Putamen (tissue), 1 donor: ENCODE measurements at places on chromosomes 4 and X.
A peak's percentile ranks its signal among the peaks of the same experiment; 100 is the strongest.

DNA sequence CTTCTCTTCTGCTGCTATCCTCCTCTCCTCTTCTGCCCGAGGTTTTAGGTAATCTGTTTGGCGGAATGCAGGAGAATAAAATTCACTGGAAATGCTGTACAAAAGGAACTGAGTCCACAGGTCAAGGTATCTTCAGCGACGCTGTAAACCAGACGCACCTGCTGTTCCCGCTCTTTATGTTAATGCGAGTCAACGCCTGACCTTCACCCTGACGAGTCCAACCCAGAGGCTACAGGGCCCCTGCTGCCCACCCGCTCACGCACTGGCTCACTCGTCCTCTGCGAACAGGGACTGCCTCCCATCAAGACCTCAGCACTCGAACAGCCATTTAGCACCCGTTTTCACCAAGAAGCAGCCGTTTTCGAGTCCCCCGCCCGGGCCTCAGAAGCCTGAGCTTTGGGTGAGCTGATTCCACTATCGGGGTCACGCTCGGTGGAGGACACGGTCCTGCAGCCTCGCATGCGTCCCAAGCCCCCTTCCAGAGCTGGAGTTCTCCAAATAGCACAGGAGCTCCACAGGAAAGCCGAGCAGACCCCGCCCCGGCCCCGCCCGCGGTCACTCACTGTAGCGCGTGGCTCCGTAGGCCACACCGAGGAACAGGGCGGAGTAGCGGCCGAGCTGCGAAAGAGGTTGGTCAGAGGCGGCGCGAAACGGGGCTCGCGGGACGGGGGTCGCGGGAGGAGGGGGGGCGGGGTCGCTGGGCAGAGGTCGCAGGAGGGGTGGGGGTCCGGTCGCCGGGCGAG is 556 bp downstream of the ATP5ME start:
- no peak for DNase-seq

- DNase-seq = no peak
These were observed 48.6 kb upstream of the EMCN start for GRCh38 chr4:100566396-100566795.

- no peak for DNase-seq
These were observed 25.2 kb upstream of the PTTG2 start for GRCh38 chr4:37935026-37935425.

GRCh38 chr4:111652986-111653385 is 492.3 kb upstream of the FAM241A start:
- DNase-seq = no peak

DNA sequence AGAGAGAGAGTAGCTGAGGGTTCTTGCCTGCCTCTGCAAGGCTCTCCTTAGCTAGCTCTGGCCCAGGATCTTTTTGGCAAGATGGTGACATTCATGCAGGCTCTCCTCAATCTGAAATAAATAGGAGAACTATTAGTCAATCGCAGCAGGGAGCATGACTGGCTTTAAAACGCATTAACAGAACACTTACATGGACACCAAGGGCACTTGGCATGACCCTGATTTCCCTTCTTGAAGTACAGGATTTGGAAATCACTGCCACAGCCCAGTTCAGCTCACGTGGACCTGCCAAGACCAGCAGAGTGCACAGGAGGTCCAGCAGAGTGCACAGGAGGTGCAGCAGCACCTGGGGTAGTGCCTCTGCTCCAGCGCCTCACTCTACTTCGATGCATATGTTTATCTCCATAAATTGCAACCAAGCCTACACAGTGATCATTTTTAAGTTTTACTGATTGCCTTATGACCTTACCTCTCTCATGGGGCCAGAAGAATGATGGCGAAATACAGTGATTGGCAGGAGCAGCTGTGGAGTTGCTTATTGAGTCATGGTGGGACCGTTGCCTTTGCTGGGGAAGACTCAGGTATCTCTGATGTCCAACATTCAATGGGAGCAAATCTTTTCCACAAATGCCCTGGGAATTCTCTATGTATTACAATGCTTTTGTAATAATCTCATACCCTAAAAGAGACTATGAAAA is 122.4 kb downstream of the SYNPO2 start:
- no peak for DNase-seq

DNA sequence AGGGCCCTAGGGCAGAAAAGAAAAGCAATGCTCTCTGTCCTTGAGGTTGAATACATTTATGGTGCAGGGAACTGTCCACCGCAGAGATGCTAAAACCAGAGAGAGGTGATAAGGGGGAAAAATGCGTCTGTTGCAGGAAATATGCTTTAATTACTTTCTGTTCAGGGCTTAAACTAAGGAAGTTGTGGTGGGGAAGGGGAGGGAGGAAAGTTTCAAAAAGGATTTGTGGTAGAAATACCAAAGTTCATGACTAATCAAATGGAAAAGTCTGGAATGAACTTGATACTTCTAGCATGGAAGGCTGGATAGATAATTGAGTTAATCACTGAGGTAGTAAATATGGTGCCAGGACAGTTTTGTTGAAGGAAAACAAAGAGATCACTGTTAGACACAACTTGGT is 99.0 kb downstream of the ASB9 start:
- DNase-seq = no peak

DNA sequence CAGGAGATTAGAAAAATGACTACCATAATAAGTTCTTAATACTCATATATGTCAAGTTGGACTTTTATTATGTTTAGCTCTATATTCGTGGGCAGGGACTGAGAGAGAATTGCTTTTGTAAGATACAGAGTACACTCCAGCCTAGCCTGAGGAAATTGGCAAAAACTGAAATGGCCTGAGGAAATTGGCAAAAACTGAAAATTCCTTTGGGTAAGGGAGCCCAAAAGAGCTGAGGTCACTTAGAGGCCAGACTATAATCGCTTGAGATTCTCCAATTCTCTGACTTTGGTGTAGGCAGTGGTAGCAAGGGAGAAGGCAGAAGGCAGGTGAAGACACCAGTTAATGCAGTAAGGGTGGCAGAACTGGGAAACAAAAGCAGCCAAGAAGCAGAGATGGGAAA is 124.5 kb upstream of the HCCS start:
- DNase-seq = no peak

GRCh38 chrX:153763989-153764755 is at the start of gene PLXNB3:
TSS of gene PLXNB3 (plus strand) at chrX:153764249. CDS start at chrX:153765536, 1,287 bp downstream.
- peak; percentile 86 for DNase-seq

- DNase-seq = no peak
These were observed 60.4 kb upstream of the ATXN3L start for GRCh38 chrX:13380211-13380610.

DNA sequence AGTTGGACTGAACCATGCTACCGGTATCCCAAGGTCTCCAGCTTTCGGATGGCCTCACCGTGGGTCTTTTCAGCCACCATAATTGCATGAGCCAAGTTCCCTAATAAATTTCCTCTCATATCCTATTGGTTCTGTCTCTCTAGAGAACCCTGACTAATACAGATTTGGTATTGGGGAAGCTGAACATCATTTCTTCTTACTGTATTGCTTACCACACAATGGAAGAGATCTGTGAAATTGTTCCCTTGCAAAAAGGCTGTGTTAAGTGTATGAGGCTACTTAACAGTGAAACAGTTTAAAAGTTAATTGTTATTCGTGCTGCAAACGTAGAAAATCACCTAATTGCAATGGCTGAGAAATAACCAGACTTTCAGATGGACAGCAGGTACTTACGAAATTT is 34.0 kb downstream of the PLAC8 start:
- no peak for DNase-seq

GRCh38 chr4:173835903-173836302 is 305.9 kb upstream of the HAND2 start:
- DNase-seq = no peak

DNA sequence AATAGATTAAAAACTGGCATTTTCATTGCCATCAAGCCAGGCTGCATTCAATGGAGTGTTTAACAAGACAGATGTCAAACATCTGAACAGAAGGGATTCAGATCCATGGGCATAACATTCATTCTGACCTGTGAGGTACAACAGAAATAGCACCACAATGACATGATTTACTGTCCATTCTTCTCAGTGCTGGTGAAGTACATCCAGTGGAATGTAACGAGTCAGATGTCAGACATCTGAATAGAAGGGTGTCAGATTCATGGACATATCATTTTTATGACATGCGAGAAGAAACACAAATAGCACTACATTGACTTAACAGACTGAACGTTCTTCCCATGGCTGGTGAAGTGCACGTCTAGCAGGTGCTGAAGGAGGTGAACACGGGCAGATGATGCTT is 186.4 kb downstream of the PPP4R3C start:
- no peak for DNase-seq

GRCh38 chrX:15946783-15947580 is 92.4 kb upstream of the AP1S2 start:
- no peak for DNase-seq

DNA sequence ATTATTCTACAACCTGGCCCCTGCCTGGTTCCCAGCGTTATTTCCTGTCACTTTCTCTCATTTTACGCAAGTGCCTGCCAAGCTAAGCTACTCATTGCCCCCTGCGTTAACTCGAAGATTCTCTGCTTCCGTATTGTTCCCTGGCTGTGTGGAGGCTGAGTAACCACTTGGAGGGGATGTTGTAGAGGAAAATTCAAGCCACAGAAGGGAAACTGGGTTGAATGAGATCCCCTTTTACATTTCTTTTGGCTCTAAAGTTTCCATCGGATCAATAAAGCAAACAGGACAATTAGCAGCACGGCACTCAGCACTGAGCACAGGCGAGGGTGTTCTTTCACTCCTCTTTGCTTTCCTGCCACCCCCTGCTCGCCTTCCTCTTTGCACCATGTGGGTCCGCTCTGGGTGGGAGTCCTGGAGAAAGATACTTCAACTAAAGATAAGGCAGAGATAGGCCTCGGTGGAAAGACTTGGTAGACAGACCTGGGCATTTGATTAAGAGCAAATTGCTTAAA is 4.2 kb upstream of the TMSB4X start:
- DNase-seq = no peak
